ENCODE measurements at places on chromosomes 5 and 9. TPM values are rescaled to one million over a fixed set of nuclear protein-coding genes. Genes with fewer than 3 reads are reported as not detected.

The CLIC3 gene
- 2.2 TPM for total RNA-seq

The C5orf52 gene
- not detected for total RNA-seq

DNA sequence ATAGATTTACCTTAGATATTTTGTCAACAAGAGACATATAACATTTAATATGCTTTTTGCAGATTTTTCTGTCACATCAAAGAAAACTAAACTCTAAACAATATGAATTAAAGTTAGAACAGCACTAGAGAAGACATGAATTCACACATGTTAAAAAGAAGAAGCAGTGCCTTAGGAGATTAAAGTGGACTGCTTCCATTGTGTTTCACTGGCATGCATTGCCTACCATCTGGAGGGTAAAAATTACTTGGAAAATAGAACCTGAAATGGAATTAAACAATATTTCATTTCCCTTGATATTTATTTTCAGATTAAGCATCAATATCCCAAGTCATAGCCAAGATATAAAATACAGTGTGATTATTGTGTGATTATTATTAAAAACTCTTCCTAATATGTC is 319.4 kb upstream of the CDH18 start:
- DNase-seq, result no peak

The NR3C1 gene
- 57.8 TPM for total RNA-seq

DNA sequence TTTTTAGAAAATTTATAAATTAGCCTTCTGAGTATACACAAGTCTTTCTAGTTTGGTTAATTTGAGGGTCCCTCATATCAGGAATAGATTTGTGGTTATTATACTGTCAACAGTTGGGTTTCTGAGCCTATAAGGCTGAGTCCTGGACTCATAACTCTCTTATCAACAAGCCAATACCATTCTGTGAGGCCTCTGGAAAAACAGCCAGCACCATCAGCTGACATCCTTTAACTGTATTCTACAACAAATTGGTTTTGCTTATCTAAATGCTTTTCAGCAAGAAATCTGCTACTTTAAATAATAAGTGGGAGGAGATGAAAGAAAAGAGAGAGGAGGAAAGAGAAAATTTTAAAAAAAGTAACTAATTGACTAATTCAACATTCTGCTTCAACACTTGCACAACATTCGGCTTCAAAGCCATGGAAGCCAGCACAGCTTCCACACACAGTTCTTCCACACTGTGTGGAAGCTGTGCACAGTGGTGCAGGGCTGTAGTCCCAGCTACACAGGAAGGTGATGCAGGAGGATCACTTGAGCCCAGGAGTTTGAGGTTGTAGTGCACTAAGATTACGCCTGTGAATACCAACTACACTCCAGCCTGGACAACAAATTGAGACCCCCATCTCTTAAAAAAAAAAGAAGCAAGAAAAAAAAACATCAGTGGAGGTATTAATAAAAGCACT is 84.5 kb downstream of the UBAP2 start:
- DNase-seq, result no peak

DNA sequence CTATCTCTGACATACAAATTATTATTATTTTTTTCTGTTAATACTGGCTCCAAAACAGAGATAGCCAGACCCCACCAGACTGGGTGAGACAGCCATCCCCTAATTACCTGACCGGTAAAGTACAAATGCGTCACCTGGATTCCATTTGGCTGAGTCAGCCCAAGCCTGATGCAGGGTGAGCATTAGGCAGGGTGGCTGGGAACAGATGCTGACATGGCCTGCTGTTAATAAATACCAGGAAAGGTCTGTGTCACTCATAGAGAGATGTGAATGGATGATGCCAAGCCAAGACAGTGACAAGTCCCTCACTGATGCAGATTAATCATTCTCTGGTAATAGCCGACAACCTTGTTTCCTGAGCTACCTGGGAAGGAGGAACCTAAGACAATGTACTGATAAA is 183.5 kb downstream of the TRIM32 start:
- peak; percentile 91 for DNase-seq

The MEIKIN gene
- not detected for total RNA-seq

DNA sequence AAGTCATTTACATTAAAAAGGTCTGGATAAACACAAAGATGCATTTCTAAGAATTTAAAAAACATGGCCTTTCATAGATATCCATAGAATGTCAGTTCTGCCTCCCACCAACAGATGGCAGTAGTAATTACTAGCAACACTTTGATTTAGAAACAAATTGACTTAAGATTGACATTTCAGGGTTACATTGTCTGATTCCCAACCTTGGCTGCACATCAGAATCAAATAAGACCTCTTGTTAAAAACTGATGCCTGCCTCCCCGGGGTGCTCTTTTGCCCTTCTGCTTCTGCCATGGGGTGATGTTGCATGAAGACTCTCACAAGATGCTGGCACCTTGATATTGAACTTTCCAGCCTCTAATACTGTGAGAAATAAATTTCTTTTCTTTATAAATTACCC is 146.2 kb upstream of the GPR151 start:
- DNase-seq, result no peak

- no peak for DNase-seq
These were observed 119.6 kb upstream of the FST start for GRCh38 chr5:53360811-53361210.

GRCh38 chr5:52685566-52685965 is 102.2 kb upstream of the ITGA1 start:
- DNase-seq, result no peak
